ENCODE measurements at places on chromosomes 2 and 18. TPM values are rescaled to one million over a fixed set of nuclear protein-coding genes. Genes with fewer than 3 reads are reported as not detected.

The HOXD8 gene
- 11.6 TPM for total RNA-seq

The CDKL4 gene
- 0.10 TPM for total RNA-seq

The ANKRD30B gene
- total RNA-seq: 26.2 TPM

The CCDC88A gene
- total RNA-seq: 67.9 TPM

The ERBB4 gene
- total RNA-seq: 0.79 TPM

The DSC2 gene
- total RNA-seq: not detected

The RTKN gene
- 23.1 TPM for total RNA-seq

The ATG4B gene
- total RNA-seq: 111 TPM

The TMEM200C gene
- not detected for total RNA-seq

The ST8SIA3 gene
- not detected for total RNA-seq

The ACTG2 gene
- total RNA-seq: not detected

The CNGA3 gene
- total RNA-seq: not detected

The LYG2 gene
- total RNA-seq: not detected

The RAB6C gene
- not detected for total RNA-seq

The ELOA2 gene
- not detected for total RNA-seq

The TCF4 gene
- total RNA-seq: 55.0 TPM

The CABLES1 gene
- total RNA-seq: 7.1 TPM

The COPS9 gene
- 269 TPM for total RNA-seq

The MPP4 gene
- total RNA-seq: 6.8 TPM

The IL1F10 gene
- total RNA-seq: not detected

The SH3YL1 gene
- total RNA-seq: 22.5 TPM

The ANKRD29 gene
- total RNA-seq: 3.8 TPM

The SMYD1 gene
- not detected for total RNA-seq

The GRHL1 gene
- total RNA-seq: 0.57 TPM

The CD226 gene
- total RNA-seq: 0.17 TPM

The FEV gene
- total RNA-seq: not detected

The ERCC3 gene
- 45.5 TPM for total RNA-seq

The SERPINB5 gene
- total RNA-seq: not detected

The TGFBRAP1 gene
- 34.0 TPM for total RNA-seq

The MYO3B gene
- not detected for total RNA-seq

The FOXD4L1 gene
- not detected for total RNA-seq

The RPRM gene
- total RNA-seq: not detected

The LONRF2 gene
- 5.0 TPM for total RNA-seq

The TMEM37 gene
- 0.12 TPM for total RNA-seq

The PIEZO2 gene
- total RNA-seq: 1.8 TPM

The POTEJ gene
- not detected for total RNA-seq

The MAP2 gene
- 2.1 TPM for total RNA-seq

The IL36RN gene
- not detected for total RNA-seq

The DBI gene
- total RNA-seq: 257 TPM

The LRP1B gene
- total RNA-seq: 0.03 TPM

The TNS1 gene
- total RNA-seq: 1.6 TPM

The SCN7A gene
- not detected for total RNA-seq

The SP140 gene
- 0.65 TPM for total RNA-seq

The ALK gene
- 0.26 TPM for total RNA-seq

The REG3A gene
- not detected for total RNA-seq

The AQP12B gene
- total RNA-seq: not detected

The GKN2 gene
- 0.24 TPM for total RNA-seq

The FBXO48 gene
- 0.43 TPM for total RNA-seq

The VAMP5 gene
- 51.0 TPM for total RNA-seq

The AAK1 gene
- 44.7 TPM for total RNA-seq

The SLC14A1 gene
- total RNA-seq: 1.6 TPM

The LRRC30 gene
- total RNA-seq: not detected

The DRC1 gene
- not detected for total RNA-seq

The GLI2 gene
- 4.7 TPM for total RNA-seq

The KCNK3 gene
- 0.05 TPM for total RNA-seq

The KCNG2 gene
- not detected for total RNA-seq

The IL1B gene
- not detected for total RNA-seq

The TMEM247 gene
- total RNA-seq: not detected

Measured in A172 (cell line).